ENCODE measurements at places on chromosomes 16 and 17.

GRCh38 chr16:89257757-89258465, 40.4 kb downstream of the ZNF778 start:
- no peak for DNase-seq

GRCh38 chr16:55204069-55204468, 119.9 kb upstream of the IRX6 start:
- DNase-seq, result no peak

- DNase-seq, result no peak
Measured at GRCh38 chr17:79372470-79373238, 238.2 kb downstream of the RBFOX3 start.

DNA sequence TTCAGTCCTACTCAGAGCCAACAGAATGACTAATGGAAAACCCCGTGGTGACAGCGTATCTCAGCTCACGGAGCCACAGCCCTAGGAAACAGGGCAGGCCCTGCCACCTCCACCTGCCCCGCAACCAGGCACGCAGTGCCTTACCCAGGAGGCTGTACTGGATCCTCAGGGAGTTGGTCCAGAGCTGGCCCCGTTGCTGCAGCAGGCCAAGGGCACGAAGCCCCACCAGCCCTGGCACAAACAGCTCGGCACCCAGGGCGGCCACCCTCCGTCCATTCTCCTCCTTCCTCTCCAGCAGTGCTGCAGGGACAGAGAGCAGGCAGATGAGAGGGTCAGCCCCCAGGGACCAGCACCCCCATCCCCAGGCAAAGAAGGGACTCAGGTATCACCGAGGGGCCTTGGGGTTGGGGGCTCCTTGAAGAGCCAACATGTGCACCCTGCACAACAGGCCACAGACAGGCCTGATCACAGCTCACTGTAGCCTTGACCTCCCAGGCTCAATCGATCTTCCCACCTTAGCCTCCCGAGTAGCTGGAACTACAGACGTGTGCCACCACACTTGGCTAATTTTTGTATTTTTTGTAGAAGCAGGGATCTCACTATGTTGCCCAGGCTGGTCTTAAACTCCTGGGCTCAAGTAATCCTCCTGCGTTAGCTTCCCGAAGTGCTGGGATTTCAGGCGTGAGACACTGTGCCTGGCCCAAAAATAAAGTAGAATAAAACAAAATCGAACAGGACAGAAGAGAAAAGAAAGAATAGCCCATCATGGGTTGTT, 115.7 kb downstream of the RMI2 start:
- DNase-seq, result no peak

DNA sequence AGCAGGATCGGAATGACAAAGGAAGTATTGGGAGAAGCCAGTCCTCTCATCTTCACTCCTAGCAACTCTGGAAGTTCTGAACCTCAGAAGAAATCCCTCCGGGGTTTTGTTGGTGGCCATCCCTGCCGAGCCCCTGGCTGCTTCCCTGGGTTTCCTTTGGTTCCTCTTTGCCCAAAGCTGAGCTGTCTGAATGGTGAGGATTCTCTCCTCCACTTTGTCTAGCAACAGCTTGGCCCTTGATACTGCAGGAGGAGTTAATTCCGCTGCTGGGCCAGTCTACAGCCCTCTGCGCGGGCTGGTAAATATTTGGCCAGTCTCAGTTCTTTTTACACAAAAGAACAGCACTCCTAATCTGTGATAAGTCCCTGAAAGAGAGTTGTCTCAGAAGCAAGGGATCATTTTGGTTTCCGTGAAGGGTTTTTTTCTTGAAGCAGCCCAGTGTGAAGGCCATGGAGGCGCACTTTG, 170.9 kb downstream of the RAB11FIP4 start:
- DNase-seq, result no peak

GRCh38 chr17:31684901-31685300, 174.1 kb downstream of the COPRS start:
- no peak for DNase-seq

GRCh38 chr17:81961087-81961511, at the start of gene NOTUM:
Gene NOTUM (minus strand): TSS chr17:81961187. CDS start chr17:81960909, 278 bp downstream.
- DNase-seq, result no peak

DNA sequence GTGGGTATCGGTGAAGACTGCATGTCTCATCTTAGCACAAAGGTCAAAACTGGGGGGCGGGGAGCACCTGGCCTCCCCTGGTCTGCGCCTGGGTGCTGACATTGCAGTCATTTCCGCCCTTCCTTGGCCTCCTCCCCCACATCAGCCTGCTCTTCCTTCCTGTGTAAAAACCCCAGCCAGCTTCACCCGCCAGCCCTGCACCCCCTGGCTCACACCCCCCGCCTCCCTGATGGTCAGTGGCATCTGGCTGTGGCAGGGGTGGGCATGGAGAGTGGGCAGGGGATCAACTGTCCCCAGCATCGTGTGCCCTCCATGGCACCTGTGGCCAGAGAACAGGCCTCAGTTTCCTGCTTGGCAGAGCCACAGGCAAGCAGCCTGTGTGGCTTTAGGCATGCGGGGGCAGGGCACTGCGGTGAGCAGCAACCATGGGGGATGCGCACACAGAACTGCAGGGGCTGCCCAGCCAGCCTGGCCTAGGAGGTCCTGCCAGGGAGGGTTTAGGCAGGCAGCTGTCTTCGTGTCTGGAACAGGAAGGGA, 26.5 kb upstream of the LASP1NB start:
- peak; percentile 87 for DNase-seq

GRCh38 chr17:81043725-81044427, 8.9 kb downstream of the BAIAP2 start:
- no peak for DNase-seq

GRCh38 chr16:17759451-17760390, 289.0 kb upstream of the XYLT1 start:
- DNase-seq, result no peak

DNA sequence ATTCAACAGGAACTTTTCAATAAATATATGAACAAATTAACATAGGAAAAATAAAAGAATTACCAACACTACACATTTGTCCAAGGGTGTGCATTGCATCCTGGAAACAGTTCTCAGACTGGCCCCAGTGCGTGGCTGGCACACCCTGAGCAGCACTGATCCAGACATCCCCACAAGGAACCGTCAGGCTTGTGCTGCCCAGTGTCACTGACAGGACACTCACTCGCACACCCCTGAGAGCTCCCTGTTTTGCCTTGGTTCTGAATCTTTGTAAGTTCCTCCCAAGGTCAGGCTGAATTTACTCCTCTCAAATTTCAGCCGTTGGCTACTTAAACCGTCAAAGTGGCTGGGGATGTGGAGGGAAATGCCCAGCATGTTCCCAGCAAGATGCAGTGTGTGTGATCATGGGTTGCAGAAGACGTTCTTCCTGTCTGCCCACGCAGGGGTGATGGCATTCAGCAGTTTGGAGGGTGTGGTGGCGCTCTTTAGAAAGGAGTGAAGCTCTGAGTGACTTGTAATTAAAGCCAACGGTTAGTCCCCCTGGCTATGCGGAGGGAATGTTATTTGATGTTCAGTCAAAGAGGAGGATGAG, 1.7 kb downstream of the MT2A start:
- peak; percentile 69 for DNase-seq

- DNase-seq, result no peak
Measured at GRCh38 chr17:45940826-45941225, 46.5 kb downstream of the MAPT start.

GRCh38 chr17:19306160-19307111, 56.1 kb downstream of the B9D1 start:
- DNase-seq, result peak; percentile 3

DNA sequence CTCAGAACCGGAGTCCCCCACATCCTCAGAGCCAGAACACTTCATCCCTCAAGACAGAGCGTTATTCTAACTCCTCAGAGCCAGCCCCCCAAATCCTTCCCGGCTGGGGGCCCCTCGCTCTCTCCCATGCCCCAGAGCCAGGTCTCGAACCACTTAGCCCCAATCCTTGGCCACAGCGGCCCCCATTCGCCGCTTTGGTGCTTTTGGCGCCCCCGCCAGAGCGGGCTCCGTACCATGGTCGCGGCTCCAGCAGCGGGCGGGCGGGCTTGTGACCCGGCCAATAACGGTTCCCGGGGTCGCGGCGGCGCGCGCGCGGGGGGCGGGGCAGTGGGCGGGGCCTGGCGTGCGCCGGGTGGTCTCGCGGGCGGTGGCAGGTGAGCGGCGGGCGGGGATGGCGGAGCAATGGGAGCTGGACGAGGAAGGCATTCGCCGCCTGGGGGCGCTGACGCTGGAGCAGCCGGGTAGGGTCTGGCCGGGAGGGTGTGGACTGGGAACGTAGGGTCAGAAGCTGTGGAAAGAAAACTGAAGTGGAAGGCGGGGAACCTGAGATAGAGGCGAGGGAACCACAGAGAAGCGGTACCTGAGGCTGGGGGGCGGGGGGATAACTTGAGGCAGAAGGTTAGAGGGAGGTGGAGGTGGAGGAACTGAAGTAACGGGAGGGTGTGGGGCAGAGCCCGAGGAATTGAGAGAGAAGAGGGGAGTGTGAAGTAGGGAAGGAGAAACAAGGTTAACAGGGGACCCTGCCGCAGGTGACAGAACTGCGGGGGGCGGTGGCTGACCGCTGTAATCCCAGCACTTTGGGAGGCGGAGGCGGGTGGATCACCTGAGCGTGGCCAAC, at the start of the genes KCTD19 and LRRC36:
TSS of gene KCTD19 (minus strand) at position 270 of the 838 bp plus-strand sequence. CDS start at position 236, 34 bp downstream.
TSS of gene LRRC36 (plus strand) at position 344 of the 838 bp plus-strand sequence. CDS start at position 392, 48 bp downstream.
- DNase-seq, result peak; percentile 68

GRCh38 chr17:82400830-82401229, 17.3 kb upstream of the HEXD start:
- peak; percentile 22 for DNase-seq

DNA sequence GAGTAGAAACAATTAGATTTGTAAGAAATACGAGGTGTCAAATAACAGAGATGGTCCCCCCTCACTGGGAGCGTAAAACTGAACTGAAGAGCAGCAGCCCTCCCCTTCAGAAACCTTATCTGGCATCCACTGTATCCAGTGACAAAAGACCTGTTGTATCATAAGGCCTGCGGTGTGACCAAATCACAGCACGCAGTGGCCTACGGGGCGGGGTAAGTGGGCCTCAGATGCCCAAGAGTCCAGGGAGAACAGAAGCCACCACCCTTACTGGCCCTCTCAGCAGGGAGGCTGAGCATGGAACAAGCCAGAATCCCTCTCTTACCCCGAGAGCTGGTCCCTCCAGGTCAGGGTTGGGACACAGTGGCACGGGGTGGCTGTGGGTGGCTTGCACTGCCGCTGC, 5.5 kb downstream of the JMJD6 start:
- DNase-seq, result no peak

DNA sequence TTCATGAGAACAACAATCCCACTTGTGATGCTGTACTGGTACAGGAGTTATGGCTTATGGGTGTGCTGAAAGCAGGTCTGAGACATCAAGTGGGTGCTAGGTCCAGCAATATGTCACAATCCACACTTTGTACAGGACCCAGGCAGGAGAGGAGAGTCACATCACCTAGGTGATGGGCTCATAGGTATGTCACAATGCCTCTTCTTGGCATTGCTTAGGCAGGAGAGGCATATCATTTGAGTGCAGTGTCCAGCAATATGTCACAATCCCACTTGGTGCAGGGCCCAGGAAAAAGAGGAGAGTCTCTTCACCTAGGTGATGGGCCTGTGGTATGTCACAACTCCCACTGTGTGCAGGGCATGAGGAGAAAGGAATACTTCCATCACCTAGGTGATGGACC, 2110.0 kb downstream of the TP53TG3F start:
- DNase-seq, result no peak

DNA sequence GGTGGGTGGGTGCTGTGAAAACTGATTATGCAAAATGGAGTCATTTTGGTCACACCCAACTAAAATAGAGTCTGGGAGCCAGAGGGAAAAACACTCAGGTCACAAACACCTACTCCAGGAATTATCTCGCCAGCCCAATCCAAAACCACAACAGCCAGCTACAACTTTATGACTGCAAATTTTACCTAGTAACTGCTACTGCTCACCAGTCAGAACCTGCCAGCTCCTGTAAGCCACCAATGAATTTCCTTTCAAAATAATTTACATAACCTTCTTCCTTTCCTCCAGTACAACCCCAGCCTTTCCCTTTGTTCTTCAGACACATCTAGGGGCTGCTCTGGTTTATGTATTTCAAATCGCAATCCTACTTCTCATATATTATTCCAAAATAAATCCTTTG, 52.6 kb upstream of the DYNLRB2 start:
- no peak for DNase-seq

GRCh38 chr17:80957461-80957941, 34.1 kb upstream of the CHMP6 start:
- DNase-seq, result no peak

GRCh38 chr17:79216826-79217225, 142.2 kb downstream of the ENGASE start:
- no peak for DNase-seq

DNA sequence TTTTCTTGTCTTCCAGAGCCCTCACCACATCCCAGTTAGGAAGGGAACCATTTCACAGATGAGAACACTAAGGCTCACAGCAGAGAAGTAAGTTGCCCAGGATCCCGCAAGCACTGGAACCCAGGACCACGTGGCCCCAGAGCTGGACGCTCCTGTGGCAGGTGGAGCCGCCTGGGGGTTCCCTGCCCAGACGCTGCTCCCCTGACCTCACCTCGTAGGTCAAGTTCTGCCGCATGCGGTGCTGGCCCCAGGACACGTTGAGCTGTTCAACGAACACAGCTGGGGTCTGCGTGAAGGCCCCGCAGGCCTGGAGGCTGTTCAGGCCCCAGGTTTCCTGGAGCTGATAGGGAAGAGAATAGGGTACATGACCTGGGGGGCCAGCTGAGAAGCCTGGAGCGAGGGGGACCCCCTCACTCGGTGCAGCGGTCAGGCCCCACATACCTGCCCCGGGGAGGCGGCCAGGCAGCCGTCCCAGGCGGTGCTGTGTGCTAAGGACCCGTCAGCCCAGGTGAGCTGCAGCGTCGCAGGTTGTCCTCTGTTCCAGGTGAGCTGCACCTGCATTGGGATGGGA, 54.1 kb downstream of the RMI2 start:
- no peak for DNase-seq

DNA sequence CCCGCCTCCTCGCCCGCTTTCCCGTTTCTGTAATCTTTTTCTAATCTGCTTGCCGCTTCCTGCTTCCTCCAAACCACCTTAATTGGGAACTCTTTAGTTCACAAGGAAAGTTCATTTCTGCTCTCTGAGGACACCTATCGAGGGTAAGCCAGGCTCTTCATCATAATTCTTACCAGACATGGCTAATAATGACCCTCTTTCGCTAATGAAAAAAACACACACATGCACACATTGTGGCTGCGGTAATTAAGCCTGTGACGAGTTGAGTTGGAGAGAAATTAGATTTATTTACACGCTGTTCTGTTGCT, 100.6 kb downstream of the ZNF423 start:
- no peak for DNase-seq

DNA sequence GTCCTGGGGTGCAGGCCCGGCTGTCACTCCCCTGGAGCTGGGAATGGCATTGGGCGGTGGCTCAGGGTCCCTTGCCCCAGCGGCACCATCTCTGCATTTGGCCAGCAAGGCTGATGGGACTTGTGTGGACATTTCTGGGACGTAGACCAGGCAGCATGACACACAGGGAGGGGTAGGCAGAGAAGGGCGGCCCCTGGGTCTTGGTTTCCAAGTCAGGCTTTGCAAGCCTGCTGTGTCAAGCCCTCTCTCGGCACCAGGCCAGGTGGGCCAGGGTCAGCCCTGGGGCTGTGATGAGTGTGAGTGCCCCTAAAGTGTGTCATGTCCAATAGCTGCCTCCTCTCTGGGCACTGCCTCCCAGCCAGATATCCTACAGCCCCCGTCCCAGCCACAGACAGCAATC, 335.2 kb downstream of the SEC14L1 start:
- no peak for DNase-seq

All from stimulated activated CD4-positive, alpha-beta T cell treated with anti-CD3 and anti-CD28 coated beads, Interleukin-15, amount 100 ng/mL, for 48 hours (primary cell).